Left renal cortex interstitium (tissue), 4 donors: ENCODE measurements at places on chromosomes 13 and 19.
A peak's percentile ranks its signal among the peaks of the same experiment; 100 is the strongest.

GRCh38 chr19:5903056-5903623, 450 bp downstream of the NDUFA11 start:
- DNase-seq = no peak

GRCh38 chr13:41960637-41961465, at the start of gene VWA8:
Gene VWA8, minus strand, starts transcription at chr13:41961109. Its CDS starts 94 bp downstream, at chr13:41961015.
- DNase-seq = peak; percentile 54

- no peak for DNase-seq
These were observed 108.3 kb downstream of the DOCK9 start for GRCh38 chr13:98869408-98870090.

GRCh38 chr13:34000955-34001354, 183.0 kb downstream of the RFC3 start:
- DNase-seq = no peak
